ENCODE measurements at places on chromosomes 11 and 22. TPM values are rescaled to one million over a fixed set of nuclear protein-coding genes. Genes with fewer than 3 reads are reported as not detected.

DNA sequence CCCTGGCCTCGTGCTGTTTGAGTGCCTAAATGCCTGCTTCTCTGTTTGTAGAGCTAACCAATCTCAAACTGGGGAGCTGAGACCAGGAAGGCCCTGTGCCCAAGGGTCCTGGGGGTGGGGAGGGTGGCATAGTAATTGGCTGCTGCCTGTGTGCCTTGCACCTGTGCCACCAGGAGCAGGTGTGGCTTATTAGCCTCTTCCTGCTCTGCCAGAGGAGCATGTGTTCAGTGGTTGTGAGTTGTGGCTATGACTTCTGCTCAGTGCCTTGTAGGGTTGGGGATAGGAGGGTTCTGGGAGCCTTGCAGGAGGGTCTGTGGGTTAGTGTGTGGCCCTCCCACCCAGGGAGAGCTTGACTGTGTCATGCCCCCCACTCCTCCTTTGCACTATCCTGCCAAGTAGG, 109.2 kb downstream of the ZBTB16 start:
- H3K27me3 ChIP-seq: no peaks in the 10 kb centered on the region
- no peak for DNase-seq
- H3K4me3 ChIP-seq: no peak overlapping the region
- no peaks in the 10 kb centered on the region for H3K36me3 ChIP-seq
- H3K4me1 ChIP-seq: peaks cover 89% of the 10 kb centered on the region

DNA sequence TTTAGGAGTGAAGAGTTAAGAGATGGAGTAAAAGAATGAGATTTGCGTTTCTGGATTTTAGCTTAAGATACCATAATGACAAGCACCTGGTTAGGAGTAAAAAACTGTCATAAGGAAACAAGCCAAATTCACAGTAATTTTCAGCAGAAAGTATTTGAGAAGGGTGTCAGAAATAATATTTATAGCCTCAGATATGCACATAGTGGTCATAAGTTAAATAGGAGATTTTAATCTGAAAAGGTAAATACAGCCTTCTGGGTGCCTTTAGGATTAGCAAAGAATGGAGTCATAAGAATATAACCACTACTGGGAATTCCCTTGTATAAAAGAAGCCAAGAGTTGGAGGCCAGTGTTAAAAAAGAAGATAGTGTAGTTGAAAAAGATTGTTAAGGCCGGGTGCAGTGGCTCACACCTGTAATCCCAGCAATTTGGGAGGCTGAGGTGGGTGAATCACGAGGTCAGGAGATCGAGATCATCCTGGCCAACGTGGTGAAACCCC, 160.1 kb downstream of the SWAP70 start:
- H3K27me3 ChIP-seq: no peaks in the 10 kb centered on the region
- no peaks in the 10 kb centered on the region for H3K36me3 ChIP-seq
- DNase-seq: no peak
- H3K27ac ChIP-seq: no peak overlapping the region
- no peaks in the 10 kb centered on the region for H3K4me1 ChIP-seq

DNA sequence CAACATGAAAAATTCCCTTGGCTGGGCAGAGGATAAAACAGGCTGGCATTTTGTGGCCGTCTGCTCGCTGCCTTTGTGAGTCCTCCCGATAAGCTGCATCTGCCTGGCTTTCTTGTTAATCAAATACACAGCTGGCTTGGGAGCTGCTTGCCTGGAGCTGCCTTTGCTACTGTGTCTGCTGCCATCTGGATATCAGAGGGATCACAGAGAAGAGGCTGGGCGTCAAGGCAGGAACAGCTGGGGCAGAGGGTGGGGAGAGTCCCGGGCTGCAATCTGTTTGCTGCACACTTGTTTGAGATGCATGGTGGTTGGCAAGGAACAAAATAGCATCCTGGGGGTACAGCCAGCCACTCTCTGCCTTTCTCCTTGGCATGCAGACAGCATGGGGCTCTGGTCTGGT, 36.0 kb downstream of the COMMD9 start:
- H3K4me1 ChIP-seq: no peaks in the 10 kb centered on the region
- H3K27ac ChIP-seq: no peak overlapping the region
- H3K36me3 ChIP-seq: no peaks in the 10 kb centered on the region
- no peaks in the 10 kb centered on the region for H3K27me3 ChIP-seq
- DNase-seq: no peak

DNA sequence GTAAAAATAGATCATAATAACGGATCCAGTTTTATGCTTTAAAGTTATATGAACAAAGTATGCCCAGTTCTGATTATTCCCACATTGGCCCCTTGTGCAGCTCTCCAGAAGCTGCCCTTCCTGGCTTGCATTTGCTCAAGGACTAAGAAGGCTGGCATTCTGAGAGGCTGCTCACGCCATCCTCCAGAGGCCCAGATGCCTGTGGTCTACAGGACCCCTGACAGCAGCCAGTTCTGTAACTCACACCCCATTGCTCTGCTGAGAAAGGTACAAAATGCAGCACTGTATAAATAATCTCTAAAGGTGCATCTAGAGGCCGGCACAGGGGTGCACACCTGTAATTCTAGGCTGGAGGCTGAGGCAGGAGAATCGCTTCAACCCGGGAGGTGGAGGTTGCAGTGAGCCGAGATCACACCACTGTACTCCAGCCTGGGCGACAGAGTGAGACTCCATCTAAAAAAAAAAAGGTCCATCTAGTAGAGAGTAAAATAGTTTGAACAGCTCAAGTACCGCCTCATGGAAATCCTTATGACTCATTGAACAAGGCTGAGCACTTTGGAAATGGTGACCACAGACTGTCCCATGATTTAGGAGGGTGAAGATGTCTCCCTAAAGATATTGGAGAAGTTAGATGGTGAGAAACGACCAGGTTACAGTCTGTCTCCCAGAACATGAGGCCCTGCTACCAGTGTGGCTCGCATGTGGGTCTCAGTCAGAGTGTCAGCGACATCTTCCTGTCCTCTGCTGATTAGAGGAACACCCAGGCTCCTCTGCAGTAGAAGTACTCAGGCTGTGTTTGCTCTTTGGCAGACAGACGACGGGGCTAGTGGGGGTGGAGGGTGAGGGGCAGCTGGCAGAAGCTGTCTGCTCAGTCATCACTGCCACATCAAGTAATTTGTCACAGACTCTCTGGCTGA, 56.3 kb downstream of the KREMEN1 start:
- no peak for DNase-seq
- H3K27ac ChIP-seq: no peak overlapping the region
- no peak overlapping the region for H3K4me3 ChIP-seq
- H3K4me1 ChIP-seq: no peaks in the 10 kb centered on the region
- no peaks in the 10 kb centered on the region for H3K27me3 ChIP-seq

GRCh38 chr11:64633555-64634159, 42.6 kb downstream of the SLC22A12 start:
- no peak for DNase-seq
- H3K4me3 ChIP-seq: no peak overlapping the region
- H3K27ac ChIP-seq: no peak overlapping the region
- H3K36me3 ChIP-seq: no peaks in the 10 kb centered on the region
- H3K4me1 ChIP-seq: peaks cover 7% of the 10 kb centered on the region
- H3K27me3 ChIP-seq: no peaks in the 10 kb centered on the region

GRCh38 chr22:37552524-37553163, 7.6 kb upstream of the CDC42EP1 start:
- no peaks in the 10 kb centered on the region for H3K4me1 ChIP-seq
- no peak overlapping the region for H3K27ac ChIP-seq
- no peak overlapping the region for H3K4me3 ChIP-seq
- H3K27me3 ChIP-seq: no peaks in the 10 kb centered on the region

GRCh38 chr11:48024635-48025071, 44.3 kb downstream of the PTPRJ start:
- no peak overlapping the region for H3K4me3 ChIP-seq
- no peak for DNase-seq
- H3K36me3 ChIP-seq: no peaks in the 10 kb centered on the region
- H3K27me3 ChIP-seq: no peaks in the 10 kb centered on the region
- no peak overlapping the region for H3K27ac ChIP-seq

- peaks cover 33% of the 10 kb centered on the region for H3K4me1 ChIP-seq
- H3K36me3 ChIP-seq: no peaks in the 10 kb centered on the region
- no peaks in the 10 kb centered on the region for H3K27me3 ChIP-seq
- no peak overlapping the region for H3K4me3 ChIP-seq
- no peak overlapping the region for H3K27ac ChIP-seq
- DNase-seq: no peak
These were observed 17.9 kb upstream of the PDE3B start for GRCh38 chr11:14625586-14626205.

DNA sequence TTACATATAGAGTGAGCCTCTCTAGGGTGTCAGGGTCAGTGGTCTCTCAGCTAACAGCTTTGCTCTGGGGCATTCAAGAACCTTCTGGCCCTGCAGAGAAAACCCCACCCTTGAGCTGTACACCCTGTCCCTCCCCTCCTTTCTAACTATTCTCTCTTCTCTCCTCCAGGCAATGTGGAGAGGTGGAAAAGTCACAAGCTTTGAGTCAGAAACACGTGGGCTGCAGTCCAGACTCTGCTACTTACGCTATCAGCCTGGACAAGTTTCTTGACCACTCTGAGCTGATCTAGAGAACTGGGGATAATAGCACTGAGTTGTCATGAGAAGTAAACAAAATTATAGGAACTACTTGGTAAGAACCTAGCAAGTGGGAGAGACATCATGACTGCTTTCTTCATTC, 10.7 kb upstream of the FAM83F start:
- H3K27me3 ChIP-seq: no peaks in the 10 kb centered on the region
- no peak for DNase-seq
- H3K4me1 ChIP-seq: peaks cover 8% of the 10 kb centered on the region
- H3K36me3 ChIP-seq: no peaks in the 10 kb centered on the region

DNA sequence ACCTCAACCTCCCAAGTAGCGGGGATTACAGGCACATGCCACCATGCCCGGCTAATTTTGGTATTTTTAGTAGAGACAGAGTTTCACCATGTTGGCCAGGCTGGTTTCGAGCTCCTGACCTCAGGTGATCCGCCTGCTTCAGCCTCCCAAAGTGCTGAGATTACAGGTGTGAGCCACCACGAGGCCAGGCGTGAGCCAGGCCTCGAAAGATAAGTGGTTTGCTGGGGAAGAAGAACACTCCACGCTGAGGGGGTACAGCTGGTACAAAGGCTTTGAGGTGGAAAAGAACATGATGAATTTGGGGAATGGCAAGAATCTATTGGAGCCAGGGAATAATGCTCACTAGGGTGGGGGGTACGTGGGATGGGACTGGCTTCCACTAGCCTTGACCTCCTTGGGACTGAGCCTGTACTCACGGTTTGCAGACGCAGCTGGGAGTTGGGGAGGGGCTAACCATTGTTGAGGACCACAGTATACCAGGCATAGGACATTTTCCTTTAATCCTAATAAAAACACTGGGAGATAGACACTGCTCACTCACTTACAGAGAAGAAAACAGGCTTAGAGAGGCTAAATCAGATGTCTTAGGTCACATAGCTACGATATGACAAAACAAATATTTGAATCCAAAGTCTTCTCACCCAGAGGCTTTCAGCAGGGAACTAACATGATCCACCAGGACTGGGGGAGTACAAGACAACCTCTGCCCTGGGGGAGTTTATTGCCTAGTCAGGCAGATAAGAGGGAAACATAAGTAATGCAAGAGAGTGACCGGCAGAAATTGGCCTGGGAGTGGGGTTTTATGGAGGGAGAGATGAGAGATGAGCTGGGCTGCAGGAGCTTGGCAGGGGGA, 4.9 kb downstream of the SLCO2B1 start:
- no peak overlapping the region for H3K4me3 ChIP-seq
- H3K4me1 ChIP-seq: no peaks in the 10 kb centered on the region
- H3K36me3 ChIP-seq: no peaks in the 10 kb centered on the region
- DNase-seq: no peak

DNA sequence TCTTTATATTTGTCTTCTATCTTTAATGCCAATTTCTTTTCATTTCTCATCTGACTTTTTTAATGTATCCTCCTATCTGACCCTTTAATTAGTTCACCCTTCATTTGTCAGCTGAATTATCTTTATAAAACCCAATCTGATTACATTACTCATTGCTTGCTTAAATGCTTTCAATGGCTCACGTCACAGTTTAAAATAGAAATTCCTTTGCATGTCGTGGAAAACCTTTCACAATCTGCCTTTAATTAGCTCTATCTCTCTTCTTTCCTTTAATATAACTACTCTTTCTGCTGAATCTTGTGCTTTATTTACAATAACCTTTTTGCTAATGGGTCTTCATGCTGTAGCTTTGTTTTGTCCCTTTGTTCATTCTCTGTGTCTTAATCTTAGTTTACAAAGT, 125.7 kb downstream of the DYNC2H1 start:
- DNase-seq: no peak
- no peaks in the 10 kb centered on the region for H3K36me3 ChIP-seq
- H3K27ac ChIP-seq: no peak overlapping the region
- H3K27me3 ChIP-seq: no peaks in the 10 kb centered on the region
- H3K4me1 ChIP-seq: no peaks in the 10 kb centered on the region
- H3K4me3 ChIP-seq: no peak overlapping the region

MRGPRF gene
- not detected for total RNA-seq

CARS1 gene
- total RNA-seq: 80.3 TPM

GRK3 gene
- 3.2 TPM for total RNA-seq

VWCE gene
- 0.44 TPM for total RNA-seq

OR8D1 gene
- not detected for total RNA-seq

PGM2L1 gene
- 10.4 TPM for total RNA-seq

OR5T1 gene
- total RNA-seq: not detected

All from CD4-positive, alpha-beta memory T cell (primary cell).